OCI-LY7 (cell line): ENCODE measurements at places on chromosomes 3 and 15. TPM values are rescaled to one million over a fixed set of nuclear protein-coding genes. Genes with fewer than 3 reads are reported as not detected.

GRCh38 chr15:99121207-99121606 lies 16.3 kb downstream of the SYNM start:
- DNase-seq = no peak

DNA sequence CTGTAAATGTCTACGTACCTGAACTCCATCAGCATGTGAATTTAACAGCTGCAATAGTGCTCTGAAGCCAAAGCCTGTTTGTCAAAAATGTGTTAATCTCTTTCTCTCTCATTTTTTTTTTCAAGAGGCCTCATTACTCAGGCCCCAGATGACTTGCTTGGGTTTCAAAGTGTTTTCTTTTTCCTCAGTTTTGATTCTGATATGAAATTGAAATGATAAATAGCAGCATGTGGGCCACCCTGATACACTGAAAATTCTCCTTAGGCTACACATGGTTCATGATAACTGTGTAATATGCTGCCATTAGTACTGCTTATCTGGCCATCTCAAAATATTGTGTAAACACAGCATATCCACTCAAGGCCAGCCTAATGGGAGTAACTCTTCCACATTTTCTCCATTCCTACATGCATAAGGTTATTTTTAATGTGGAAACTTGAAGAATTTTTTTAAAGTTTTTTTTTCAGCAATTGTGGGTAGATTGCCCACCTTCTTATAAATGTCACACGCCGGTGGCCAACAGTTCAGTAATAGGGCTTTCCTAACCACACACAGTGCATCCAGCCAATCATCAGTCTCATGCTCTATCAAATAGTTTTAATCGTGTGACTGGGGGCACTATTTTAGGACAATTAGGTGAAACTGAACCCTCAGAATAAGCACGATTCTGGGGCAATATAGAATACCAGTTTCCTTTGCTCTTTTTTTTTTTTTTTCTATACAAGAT lies 13.1 kb upstream of the DENND4A start:
- no peak for DNase-seq

The NPAP1 gene
- total RNA-seq = not detected in 2 replicates

The RHCG gene
- total RNA-seq = not detected in 2 replicates

DNA sequence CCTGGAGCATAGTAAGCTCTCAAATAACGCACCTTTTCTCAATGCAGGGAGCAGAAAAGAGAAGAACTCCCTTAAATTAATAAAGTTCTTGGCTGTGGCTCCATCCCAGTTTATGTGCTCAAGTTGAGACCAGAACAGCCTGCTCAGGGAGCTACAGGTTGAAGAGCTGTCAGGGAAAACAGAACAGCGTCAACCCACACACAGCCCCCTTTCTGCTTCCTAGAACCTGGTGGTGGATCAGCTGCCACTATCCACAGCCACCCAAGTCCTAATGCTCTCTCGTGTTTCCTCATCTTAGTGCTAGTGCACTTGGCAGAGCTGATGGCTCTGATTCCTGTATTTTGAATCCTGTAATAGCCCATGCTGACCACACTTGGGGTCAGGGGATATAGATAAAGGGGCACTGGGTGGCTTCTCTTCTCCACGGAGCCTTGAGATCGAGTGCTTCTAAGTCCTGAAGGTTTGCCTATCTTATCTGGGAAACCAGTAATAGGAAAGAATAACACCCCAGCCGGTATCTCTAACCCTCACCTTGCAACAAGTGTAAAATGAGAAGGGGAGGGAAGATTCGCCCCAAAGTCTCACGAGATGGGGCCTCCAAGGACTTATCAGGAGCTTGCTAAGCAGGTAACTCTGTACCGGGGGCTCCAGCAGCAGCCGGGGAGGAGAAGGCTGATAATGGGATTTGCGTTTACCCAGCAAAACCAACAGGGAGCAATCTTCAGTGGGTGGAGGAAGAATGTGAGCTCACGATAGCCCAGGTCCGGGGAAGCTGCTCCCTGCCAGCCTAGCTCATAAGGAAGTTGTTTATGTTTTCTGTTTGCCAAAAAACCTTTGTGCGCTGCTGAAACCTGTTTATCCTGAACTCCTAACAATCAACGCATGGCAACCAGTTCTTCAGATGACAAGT lies 136.2 kb upstream of the ICE2 start:
- no peak for DNase-seq

DNA sequence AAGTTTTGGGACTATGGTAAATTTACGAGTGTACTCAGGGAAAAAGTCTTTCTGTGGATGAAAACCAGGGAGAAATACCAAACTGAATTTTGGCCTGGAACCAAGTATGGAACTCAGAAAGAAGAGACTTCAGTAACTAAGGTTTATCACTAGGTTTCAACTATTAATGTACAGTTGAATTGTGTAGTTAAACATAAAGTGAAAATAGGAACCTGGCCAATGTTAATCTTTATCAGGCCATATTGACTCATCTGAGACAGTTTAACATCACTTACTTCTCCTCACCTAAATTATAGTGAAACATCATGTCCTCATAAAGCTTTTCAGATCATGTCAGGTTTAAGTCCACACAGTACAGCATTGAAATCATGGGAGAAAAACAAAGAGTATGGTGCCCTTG lies 197.7 kb downstream of the LSAMP start:
- no peak for DNase-seq

The RTP3 gene
- total RNA-seq = 0.37 and 0.74 TPM in 2 replicates

DNA sequence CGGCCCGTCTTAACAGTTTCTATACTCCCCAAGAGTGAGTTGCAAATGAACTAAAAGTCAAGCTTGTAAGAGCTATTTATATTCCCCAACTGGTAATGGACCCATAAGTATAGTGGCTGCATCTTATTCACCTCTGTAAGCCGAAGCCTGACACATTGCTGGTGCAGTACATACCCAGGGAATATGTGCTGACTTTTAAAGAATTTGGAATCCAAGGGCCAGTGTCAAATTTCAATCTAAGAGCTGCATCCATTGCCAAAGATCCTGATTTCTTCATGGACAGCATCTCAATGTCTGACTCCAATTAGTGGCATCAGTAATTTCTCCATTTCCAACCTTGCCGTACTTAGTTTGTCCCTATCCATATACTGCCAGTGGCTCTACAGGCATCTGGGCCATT lies 42.0 kb downstream of the FRMD4B start:
- DNase-seq = no peak

GRCh38 chr15:26433818-26434217 lies 339.0 kb downstream of the GABRB3 start:
- DNase-seq = no peak

GRCh38 chr15:60735559-60736047 lies 256.7 kb upstream of the ICE2 start:
- no peak for DNase-seq

The ERICH6 gene
- total RNA-seq = 0.38 TPM in 1 of 2 replicates, not detected in the other

GRCh38 chr3:138389841-138390581 lies 41.6 kb downstream of the MRAS start:
- no peak for DNase-seq

- DNase-seq = no peak
Measured at GRCh38 chr3:100158918-100159330, 44.6 kb upstream of the FILIP1L start.

The GP9 gene
- total RNA-seq = not detected in 2 replicates

The PLSCR5 gene
- total RNA-seq = not detected in 2 replicates

DNA sequence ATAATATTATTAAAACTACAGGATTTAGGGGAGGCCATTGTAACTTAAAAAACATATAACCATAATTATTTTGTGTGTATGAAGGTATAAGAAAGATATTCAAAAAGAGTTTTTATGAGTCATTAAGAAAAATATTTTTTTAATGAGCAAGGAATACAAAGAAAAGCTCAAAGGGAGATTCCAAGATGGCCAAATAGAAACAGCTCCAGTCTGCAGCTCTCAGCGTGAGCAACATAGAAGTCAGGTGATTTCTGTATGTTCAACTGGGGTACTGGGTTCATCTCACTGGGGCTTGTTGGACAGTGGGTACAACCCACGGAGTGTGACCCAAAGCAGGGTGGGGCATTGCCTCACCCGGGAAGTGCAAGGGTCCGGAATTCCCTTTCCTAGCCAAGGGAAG lies 336.1 kb downstream of the TBL1XR1 start:
- no peak for DNase-seq

DNA sequence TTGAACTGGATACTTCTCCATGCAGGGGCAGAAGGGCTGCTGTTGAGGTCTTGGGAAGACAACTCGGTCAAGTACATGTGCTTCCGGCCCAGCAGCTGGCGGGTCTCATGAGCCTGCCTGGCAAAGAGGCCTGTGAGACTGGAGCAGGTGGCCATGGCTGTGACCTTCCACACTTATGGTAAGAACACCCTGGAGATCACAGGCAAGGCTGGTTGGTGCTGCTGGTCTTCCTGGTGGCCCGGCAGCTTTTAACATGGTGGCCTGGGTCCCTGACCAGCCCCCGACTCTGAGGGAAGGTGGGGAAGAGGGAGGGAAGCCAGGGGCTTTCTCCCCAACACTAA lies 15.4 kb downstream of the CHRD start:
- DNase-seq = no peak

DNA sequence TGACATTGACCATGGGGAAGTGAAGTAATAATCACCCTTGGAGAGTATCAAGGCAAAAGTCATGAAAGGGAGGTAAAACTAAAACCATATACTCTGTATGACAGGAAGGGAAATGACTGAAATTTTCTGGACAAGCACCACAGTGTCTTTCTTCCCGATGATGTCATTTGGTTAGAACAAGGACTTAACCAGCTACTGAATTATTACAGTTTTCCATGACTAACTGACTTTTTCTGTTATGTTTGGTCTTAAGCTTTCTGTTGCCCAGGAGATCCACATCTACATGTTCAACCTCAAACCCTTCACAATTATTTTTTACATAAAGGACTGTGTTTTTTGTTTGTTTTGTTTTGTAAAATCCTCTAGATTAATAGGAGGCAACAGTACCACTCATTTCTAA lies 191.9 kb upstream of the IL12A start:
- no peak for DNase-seq

The GPR27 gene
- not detected in 2 replicates for total RNA-seq

DNA sequence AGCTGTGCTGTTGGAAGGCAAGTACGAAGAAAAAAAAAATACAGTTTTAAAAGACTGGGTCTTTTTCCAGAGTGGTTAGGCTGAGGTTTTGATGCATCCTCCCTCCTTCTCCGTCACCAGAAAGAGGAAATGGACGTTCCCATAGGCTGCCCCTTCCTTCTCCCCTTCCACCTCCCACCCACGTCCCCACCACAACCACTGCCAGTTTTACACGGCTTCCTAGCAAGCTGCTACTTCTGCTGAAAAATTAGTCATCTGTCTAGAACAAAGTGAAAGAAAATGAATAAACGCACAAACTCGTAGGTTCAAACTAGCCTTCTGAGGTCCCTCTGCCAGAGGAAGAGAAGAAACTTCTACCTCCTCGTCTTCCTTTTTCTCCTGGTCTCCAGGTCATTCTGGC lies 71.6 kb upstream of the RPL35A start:
- DNase-seq = no peak

The PAQR9 gene
- not detected in 2 replicates for total RNA-seq

DNA sequence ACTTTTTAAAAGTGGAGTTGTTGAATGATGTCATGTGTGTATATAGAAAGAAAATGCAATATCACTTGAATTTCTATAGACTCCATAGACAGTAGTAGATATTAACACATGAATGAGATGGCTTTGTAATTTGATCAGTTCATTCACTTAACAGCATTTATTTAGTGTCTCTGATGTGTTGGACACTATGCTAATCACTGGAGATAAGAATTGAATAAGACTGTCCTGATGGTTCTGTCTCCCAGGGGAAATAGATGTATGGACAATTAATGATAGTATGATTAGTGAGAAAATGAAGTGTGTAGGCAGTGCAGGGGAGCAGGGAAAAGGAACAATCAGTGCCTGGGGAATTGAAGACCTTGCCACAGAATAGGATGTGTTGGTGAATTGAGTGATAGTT lies 72.9 kb downstream of the RIOX2 start:
- no peak for DNase-seq

DNA sequence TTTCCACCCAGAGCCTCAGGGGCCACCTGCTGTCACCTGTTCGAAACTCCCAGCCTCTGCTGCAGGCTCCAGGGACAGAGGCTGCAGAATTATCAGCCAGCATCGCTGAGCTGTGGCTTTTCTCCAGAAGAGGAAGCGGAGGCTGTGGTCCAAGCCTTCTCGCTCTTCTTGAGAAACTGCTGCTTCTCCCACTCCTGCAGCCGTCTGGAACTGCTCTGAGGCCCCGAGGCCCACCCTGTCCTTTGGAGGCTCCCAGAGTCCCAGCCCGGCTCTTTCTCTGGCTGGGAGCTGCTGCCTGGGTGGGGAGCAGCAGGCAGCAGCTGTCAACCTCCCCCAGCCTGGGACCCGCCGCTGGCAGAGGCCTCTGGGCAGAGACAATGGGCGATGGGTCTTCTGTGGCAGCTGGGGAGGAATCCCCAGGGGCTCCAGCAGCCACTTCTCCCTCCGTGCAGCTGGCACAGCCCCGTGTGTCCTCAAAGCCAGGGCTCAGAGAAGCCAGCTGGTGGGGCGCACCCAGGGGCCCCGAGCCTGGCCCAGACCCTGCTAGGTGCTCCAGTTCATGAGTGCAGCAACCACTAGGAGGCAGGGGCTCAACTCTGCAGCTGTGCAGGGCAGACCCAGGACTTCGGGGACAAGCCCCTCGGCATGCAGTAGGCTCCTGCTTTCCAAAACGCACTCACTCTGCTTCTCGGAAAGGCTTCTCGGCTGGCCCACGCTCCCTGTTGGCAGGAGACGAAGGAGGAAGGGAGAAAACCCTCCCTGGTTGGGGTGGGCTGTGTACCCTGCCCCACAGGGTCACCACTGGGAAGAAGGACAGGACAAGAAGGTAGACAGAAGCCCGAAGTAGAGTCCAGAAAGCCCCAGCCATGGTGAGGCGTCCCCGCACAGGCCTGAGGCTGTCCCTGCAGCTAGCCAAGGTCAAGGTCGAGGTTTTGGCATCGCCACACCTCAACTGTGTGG lies 49.9 kb upstream of the FURIN start:
- peak; percentile 86 for DNase-seq

The MRPL3 gene
- total RNA-seq = 126 and 133 TPM in 2 replicates

DNA sequence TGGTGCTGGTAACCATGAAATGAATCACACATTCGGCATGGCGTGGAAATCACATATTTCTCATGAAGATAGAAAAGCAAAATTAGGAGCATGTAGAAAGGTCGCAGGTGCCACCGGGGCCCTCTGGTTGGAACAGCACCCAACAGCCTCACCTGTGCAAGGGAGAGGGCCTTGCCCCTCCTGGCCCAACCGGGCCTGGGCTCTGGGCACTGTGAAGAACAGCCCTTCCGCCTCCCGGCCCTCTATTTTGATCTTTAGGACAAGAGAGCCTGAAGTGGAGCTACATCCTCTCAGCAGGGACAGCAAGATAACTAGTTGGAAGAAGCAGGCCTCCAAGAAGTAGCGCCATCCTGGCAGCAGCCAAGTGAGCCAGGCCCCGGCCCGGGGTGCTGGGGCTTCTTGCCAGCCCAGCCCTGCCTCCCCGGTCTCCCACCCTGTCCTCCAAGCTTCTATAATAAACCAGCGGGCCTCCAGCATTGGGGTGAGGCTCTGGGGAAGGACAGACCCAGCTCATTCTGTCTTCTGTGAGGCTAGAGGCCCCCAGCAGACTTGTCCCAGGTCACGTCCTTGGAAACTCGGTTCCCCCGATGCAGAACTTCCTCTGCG lies 46.1 kb upstream of the FGD5 start:
- DNase-seq = no peak

GRCh38 chr3:144028798-144029411 lies 57.3 kb downstream of the DIPK2A start:
- peak; percentile 68 for DNase-seq
